ENCODE measurements at places on chromosomes 7 and 10. TPM values are rescaled to one million over a fixed set of nuclear protein-coding genes. Genes with fewer than 3 reads are reported as not detected.

- DNase-seq: no peak
These were observed 100.1 kb downstream of the SLC13A1 start for GRCh38 chr7:123099712-123100111.

- no peak for DNase-seq
These were observed 324.4 kb upstream of the AOAH start for GRCh38 chr7:37048674-37049073.

DNA sequence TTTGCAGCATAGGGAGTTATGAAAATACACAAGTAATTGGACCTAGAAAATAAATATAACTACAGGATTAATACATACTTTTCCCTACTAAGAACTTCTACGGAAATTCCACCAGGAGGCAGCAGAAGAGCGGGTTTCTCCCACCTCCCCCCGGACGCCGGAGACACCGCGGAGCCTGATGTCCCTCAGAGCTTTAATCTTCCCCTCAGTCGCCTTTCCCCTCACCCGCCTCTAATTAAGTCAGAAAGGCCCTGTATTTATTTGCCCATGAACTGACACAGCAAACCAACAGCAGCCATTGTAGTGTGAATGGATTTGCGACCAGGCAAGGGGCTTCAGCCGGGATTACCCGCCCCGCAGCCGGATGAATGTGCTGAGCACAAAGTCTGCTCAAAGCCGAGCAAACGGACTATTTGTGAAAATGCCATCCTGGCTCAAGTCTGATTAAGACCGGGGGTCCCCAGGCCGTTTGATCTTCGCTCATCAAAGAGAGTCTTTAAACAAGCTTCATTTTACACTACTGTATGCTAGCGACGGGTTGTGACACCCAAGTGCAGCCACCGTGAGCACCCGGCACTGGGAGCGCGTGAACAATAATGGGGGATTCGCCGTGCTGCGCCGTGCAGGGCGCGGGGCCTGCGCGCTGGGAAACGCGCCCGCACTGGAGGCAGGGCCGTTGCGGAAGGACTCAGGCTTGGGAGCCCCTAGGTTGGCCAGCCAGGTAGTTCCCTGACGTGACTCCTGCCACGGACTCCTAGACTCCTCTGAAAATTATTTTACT is 5.6 kb upstream of the DKK1 start:
- DNase-seq: peak; percentile 68

- no peak for DNase-seq
These were observed 353.2 kb downstream of the ADRA2A start for GRCh38 chr10:111430070-111430469.

GRCh38 chr10:58570307-58570723 is 57.6 kb downstream of the BICC1 start:
- no peak for DNase-seq

- no peak for DNase-seq
These were observed 721.1 kb downstream of the KCNMA1 start for GRCh38 chr10:76916536-76916935.

DNA sequence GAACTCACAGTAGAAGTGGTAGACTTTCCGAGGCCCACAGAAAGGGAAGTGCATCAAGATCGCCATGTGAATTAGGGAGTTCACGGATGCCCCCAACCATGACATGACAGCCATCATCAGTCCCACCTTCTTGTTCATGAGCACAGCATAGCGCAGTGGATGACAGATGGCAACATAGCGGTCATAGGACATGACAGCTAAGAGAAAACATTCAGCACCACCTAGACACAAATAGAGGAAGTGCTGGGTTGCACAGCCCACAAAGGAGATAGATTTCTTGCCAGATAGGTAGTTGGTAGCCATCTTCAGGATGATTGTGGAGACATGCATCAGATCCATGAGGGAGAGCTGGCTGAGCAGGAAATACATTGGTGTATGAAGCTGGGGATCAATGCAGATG is 342 bp downstream of the OR2AE1 start:
- DNase-seq: no peak

GRCh38 chr10:79246209-79246581 is 101.1 kb upstream of the PPIF start:
- no peak for DNase-seq

- no peak for DNase-seq
These were observed 563.3 kb upstream of the SORCS1 start for GRCh38 chr10:107727767-107728317.

- DNase-seq: no peak
These were observed 166.7 kb downstream of the NRF1 start for GRCh38 chr7:129777993-129778769.

GRCh38 chr7:8136051-8136730 is 125.8 kb downstream of the ICA1 start:
- no peak for DNase-seq

DNA sequence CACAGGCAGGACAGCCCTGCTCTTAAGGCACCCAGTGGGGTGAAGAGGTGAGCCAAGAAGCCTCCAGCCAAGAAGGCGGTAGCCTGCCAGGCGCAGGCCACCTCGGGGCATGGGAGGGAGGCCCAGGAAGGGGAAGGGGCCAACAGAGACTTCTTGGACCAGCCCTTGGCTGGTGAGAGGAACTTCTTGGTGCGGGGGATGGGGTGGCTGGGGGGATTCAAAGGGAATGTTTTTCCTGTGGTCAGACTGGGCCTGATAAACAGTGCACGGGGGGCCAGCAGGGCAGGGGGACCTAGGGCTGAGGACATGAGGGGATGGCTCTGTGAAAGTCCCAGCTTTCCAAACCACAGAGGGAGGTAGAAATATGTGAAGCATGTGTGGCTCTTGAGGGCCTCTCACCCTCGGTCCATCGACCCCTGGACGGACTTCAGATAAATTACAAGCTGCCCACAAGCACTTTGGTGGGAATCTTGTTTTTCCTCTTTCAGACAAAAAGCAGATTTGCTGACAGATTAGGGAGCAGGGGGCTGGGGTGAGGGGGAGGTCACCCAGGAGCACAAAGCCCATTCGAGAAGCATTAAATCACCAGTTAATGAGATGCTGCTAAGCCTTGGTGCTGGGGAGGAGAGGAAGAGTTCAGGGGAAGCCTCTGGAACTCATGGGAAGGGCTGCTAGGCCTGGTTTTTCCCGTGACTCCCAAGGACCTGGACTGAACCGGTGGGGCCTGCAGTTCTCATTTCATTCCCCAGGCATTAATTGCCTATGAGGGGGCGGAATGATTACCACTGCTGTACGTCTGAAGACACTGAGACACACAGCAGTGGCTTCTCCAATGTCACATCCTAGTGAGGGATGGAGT is 11.3 kb downstream of the CRYGN start:
- no peak for DNase-seq

The MOGAT3 gene
- total RNA-seq: not detected

The TAF6 gene
- 63.1 TPM for total RNA-seq

The NRG3 gene
- total RNA-seq: 3.2 TPM

The SPDYE1 gene
- not detected for total RNA-seq

The GCK gene
- 43.9 TPM for total RNA-seq

The VSTM2A gene
- total RNA-seq: 24.1 TPM

The ARF5 gene
- total RNA-seq: 137 TPM
